ENCODE measurements at places on chromosomes 1 and 21.

GRCh38 chr1:10867914-10868598, 71.6 kb upstream of the CASZ1 start:
- DNase-seq, result no peak

- peak; percentile 86 for DNase-seq
Observed at GRCh38 chr21:33238565-33239255, 9.0 kb downstream of the IFNAR2 start.

GRCh38 chr1:177488722-177489121, 318.0 kb downstream of the BRINP2 start:
- DNase-seq, result no peak

GRCh38 chr1:241357366-241358340, 648 bp upstream of the RGS7 start:
- DNase-seq, result no peak

DNA sequence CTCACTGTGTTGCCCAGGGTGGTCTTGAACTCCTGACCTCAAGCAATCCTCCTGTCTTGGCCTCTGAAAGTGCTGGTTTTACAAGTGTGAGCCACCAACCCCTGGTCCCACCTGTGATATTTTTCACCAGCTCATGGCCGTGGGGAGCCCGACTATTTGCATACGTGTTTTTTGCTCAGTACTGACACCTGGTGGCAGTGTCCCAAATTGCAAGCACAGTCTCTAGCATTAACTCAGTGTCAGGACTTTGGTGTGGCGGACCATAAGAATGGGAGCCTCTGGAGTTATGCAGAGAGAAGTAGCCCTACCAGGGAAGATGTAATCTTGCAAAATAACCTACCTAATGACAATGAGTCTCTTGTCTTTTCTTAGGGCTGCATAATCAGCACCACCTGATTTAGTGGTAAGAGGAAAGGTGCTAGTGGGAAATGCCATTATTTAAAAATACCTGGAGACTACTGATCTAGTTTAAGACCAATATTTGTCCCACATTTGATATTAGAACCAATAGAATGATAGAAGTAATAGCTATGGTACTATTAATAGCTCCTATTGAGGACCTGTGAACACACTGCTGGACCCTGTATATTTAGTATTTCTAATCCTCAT, 305.4 kb downstream of the DISC1 start:
- peak; percentile 19 for DNase-seq

- DNase-seq, result no peak
Observed at GRCh38 chr1:186456729-186457255, 4.1 kb downstream of the PDC start.

DNA sequence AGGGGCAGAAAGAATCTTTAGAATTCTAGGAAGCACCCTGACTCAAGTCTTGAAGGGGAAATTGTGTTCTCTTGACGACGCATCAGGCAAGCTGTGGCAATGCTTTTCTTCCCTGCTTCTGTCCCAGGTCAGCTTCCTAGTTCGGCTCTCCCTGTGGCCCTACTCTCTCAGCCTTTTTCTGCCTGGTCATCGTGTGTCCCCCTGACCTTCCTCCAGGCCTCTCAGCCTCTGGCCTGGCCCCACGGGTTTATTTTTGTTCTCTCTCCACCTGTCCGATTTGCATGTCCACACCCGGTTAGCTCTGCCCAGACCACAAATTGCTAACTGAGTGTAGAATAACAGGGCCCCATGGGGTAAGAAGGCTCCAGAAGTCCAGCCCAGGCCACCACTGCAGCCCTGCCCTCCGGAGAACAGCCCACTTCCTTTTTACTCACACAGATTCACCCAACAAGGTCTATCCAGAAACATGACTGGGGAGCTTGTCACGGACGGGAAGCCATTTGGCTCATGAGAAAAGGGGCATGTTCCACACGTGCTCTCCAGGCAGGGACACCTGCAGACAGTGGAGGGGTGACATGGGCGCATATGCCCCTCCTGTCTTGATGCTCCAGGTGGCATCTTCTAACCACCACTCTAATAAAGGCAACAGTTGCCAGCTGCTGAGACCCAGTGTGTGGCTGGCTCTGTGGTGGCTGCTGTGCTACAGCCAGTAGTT, 9.8 kb downstream of the KCNN3 start:
- peak; percentile 96 for DNase-seq

DNA sequence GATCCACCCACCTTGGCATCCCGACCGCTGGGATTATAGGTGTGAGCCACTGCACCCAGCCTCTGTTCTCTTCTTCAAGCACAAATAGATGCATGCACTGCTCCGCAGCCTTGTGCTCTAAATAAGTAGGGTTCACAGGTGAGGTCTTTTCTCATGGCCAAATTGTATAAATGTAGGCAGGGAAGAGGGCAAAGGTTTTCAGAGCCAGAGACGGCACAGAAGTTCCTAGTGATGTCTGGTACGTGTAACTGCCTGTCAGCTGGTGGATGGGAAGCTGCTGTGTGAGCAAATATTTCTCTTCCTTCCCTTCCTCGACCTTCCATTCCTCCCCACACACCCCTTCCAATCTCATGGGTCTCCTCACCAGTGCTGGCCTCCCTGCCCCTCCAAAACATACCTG, 70.8 kb upstream of the FAM20B start:
- no peak for DNase-seq

GRCh38 chr1:156503698-156504437, 3.3 kb upstream of the MEF2D start:
- no peak for DNase-seq

GRCh38 chr1:109269212-109269980, 13.5 kb downstream of the PSRC1 start:
- no peak for DNase-seq

- no peak for DNase-seq
Observed at GRCh38 chr1:112840631-112841624, 115.1 kb downstream of the SLC16A1 start.

- DNase-seq, result peak; percentile 28
Observed at GRCh38 chr1:46171871-46172270, 3.0 kb upstream of the TSPAN1 start.

- no peak for DNase-seq
Observed at GRCh38 chr1:208559597-208560329, 315.6 kb upstream of the PLXNA2 start.

DNA sequence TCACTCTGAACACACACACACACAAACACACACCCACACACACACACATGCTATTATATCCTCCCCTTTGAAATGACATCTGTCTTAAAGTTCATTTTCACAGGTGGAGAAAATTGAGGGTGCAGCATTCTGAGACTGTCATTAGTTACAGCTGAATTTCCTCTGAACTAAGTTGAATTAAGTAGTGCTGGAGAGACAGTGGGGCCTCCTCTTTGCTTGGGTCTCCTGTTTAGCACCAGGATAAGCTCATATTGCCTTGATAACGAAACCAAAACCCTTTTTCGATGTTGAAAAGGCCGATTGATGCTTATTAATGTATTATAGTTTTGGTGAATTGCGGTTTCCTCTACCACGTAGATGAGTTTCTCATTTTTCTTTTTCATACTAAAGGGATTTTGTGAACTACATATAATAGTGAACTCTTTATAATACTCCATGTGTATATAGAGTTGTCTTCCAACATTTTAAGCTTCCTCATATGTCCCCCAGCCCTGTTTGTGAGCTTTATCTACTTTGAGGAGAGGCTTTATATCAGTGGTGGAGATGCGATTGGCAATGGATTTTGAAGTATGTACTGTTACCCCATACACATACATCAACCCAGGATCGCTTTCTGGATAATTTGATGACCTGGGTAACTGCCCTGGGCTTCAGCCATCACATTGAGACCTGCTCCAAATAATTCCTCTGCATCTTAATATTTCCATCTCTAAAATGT, 17.4 kb downstream of the DYNLT5 start:
- DNase-seq, result peak; percentile 92

GRCh38 chr1:101820071-101820470, 176.7 kb downstream of the OLFM3 start:
- peak; percentile 10 for DNase-seq

GRCh38 chr1:58406301-58407071, 140.0 kb downstream of the OMA1 start:
- no peak for DNase-seq

DNA sequence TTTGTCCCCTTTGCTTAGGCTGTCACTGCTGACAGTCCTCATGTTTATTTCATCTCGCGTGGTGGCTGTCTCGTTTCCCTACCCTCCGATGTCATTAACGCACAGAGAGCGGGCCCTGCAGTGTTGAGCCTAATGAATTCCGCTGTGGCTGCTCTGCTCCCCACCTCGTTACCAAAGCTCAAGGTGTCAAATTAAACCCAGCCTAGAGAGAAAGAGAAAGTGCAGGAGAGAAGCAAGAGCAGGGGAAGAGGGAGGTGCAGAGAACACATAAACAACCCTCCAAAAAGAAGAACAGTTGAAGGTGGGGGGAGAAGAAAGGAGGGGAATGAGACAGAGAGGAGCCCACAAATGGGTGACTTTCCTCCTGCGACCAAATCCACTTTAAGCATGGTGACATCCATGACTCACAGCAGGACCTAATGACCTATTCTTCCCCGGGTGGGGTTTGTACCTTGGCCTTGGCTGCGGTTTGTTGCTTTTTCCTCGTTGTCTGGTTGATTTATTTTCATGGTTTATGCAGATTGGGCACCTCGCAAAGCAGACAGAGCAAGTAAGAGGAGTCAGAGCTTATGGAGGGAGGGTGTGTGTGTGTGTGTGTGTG, 92.5 kb downstream of the PBX1 start:
- no peak for DNase-seq

GRCh38 chr1:10128101-10128765, 82.1 kb upstream of the KIF1B start:
- DNase-seq, result no peak

DNA sequence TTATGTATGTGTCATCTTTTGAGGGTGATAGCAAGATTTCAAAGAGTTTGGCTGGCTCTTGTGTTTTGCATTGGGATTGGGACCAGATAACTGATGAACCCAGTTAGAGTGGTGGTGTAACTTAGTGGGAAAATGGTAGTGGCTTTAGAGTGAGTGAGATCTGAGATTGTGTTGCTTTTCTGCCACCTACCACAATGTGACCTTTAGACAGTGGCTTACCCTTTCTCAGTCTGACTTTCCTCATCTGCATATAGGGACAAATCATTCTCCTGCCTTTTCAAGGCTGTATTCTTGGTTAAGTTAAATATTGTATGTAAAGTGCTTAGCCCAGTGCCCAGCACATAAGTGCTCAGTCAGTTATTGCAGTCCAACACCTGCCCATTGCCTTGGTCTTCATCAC, 31.3 kb downstream of the CENPF start:
- no peak for DNase-seq

GRCh38 chr1:92040971-92041370, 11.2 kb downstream of the EPHX4 start:
- no peak for DNase-seq

DNA sequence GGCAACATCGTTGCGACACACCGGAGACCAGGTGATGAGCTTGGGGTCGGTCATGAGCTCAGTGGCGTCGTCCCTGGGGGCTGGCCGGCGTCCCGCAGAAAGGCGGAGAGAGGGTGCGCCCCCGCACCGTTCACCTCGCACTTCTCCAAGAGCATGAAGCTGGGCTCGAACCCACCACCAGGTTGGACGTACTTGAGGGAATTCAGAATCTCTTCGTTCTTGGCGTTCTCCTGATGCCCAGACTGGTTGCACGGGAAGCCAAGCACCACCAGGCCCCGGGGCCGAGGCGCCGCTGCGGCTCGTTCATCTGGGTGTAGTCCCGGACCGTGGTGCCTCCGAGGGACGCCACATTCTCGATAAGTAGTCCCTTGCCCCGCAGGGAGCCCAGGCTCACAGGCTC, 176.6 kb upstream of the ADAMTS5 start:
- no peak for DNase-seq

DNA sequence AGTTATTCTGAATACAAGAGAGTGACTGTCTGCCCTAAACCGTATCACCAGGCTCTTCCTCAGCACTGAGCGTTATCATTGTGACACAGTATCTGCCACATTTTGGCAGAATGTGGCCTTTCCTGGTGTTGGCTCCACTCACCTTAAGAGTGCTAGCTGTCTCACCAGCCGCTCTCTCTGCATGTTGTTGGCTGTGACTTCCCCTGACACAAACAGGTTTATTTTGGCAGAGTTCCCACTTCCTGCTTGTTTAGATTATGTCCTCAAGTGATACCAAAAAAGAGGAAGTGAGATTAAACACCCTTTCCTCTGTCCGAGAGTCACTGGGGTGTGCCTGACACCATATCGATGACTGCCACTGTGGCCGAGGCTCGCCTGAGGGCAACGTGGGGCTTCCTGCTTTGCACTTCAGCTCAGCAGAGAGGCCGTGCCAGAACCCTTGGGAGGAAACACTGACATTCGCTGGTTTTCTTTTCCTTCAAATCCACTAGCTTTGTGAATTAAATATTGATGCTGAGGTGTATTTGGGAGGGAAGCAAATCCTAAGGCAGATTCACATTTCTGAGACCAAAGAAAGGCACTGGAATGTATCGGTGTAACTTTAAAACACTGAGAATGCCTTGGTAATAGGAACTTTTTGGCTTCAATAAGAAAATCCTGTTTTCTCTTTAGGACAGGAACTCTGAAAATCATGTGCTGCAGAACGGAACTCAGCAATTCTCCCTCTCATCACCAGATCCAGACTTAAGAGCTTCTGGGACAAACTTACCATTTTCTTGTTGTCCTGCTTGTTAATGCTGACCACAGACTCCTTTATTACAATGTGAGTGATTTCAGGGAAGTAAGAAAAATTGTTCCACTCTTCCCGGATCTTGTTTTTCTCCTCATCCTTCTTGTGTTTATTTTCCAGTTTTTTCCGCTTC, 102.1 kb downstream of the JAK1 start:
- DNase-seq, result peak; percentile 97

DNA sequence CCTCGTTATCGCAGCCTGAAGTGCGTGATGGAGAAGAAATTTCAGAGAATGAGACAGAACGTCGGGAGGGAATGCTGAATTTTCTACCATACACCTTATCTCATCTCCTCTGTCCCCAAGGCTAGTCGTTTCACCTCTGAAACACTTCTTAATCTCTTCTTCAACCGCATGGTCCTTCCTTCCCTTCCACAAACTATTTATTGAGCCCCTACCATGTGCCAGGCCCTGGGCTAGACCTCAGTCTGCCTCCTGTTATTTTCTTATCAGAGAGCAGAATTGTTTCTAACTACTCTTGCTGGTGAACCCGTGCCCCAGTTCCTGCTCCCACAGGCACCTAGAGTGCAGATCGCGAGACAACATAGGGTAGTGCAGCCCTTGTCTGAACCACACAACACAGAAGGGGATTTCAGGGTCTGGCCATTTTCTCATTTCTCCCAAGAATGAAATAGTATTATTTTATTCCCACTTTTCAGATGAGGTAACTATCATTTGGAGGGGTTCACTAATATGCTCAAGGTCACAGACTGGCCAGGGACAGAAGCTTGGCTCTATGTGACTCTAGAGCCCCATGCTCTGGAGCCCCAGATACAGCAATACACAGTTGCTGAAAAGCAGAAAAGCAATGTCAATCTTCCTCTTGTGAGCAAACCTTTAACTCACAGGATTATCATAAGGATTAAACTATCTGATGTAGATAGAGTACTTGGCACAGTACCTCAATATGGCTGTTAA, 598 bp upstream of the ADIPOR1 start:
- DNase-seq, result no peak
